ENCODE measurements at places on chromosomes 6 and 20. TPM values are rescaled to one million over a fixed set of nuclear protein-coding genes. Genes with fewer than 3 reads are reported as not detected.

RSPH9 gene
- total RNA-seq, result 1.3 TPM

OSTM1 gene
- 63.0 TPM for total RNA-seq

DDX43 gene
- total RNA-seq, result not detected

FAM162B gene
- not detected for total RNA-seq

- DNase-seq, result no peak
These were observed 394.0 kb downstream of the LAMA2 start for GRCh38 chr6:129276986-129277385.

GRCh38 chr20:16865406-16865805 is 117.2 kb downstream of the OTOR start:
- DNase-seq, result peak; percentile 62

All from RPMI7951 (cell line).